Ovary (tissue), 10 donors: ENCODE measurements at places on chromosomes 4 and X. TPM values are rescaled to one million over a fixed set of nuclear protein-coding genes. Genes with fewer than 3 reads are reported as not detected.

SYP gene
- 1.9 TPM for polyA plus RNA-seq

IL21 gene
- not detected for polyA plus RNA-seq

GAGE12E gene
- not detected for polyA plus RNA-seq

VCX gene
- polyA plus RNA-seq: not detected

DNA sequence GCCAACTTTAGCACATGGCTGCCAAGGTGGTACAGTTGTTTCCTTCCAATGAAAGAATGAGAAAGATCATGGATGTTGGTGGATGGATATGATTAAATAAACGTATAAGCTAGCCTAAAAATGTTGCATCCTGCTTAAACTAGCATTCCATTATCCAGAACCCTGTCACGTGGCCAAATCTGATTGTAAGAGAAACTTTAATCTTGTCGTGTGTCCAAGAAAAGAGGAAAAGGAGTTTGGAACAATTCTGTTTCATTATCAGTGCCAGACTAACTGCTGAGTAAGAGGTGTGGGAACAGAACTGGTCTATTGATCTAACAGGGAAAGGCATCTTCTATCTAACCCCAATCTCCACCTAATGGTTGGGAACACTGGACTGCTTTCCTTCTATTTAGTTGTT lies 325.2 kb upstream of the BMP3 start:
- DNase-seq: no peak

GRCh38 chr4:1239950-1240307 lies 9.0 kb downstream of the CTBP1 start:
- no peak for DNase-seq

DNA sequence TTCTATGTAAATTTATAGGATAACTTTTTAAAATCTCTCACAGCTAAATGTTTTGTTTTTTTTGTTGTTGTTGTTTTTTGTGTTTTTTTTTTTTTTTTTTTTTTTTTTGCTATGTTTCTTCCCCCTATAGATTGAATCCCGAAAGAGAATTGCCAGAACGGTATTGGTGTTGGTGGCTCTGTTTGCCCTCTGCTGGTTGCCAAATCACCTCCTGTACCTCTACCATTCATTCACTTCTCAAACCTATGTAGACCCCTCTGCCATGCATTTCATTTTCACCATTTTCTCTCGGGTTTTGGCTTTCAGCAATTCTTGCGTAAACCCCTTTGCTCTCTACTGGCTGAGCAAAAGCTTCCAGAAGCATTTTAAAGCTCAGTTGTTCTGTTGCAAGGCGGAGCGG lies 4.1 kb downstream of the BRS3 start:
- no peak for DNase-seq

DNA sequence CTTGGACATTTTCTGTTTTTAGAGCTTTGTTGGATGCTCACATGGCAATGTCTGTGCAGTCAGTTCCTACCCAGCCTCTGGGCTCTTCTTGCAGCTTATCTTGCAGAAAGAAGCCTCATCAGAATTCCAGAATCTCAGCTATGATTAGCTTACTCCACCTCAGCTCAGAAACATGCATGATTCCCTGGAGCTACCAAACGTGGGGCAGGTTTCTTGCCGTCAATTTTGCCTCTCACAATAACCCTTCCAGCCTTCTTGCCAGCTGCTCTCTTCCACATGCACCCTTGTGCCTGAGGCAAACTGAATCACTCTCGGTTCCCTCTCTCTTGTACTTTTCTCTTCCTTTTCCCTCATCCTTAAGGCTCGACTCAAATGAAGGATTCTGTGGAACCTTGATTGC lies 141.4 kb downstream of the PTTG2 start:
- no peak for DNase-seq

GRCh38 chr4:138567696-138568095 lies 325.5 kb upstream of the SLC7A11 start:
- DNase-seq: no peak

DNA sequence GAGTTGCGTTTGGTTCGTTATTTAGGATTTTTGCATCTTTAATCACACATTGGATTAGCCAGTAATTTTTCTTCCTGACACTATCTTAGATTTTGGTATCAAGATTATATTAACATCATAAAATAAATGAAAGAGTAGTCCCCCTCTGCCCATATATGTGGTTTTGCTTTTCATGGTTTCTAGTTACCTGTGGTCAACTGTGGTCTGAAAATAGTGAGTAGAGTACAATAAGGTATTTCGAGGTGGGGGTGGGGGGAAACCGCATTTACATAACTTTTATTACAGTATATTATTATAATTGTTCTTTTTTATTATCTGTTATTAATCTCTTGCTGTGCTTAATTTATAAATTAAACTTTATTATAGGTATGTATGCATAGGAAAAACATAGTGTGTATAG lies 152.4 kb downstream of the STIM2 start:
- DNase-seq: no peak

DNA sequence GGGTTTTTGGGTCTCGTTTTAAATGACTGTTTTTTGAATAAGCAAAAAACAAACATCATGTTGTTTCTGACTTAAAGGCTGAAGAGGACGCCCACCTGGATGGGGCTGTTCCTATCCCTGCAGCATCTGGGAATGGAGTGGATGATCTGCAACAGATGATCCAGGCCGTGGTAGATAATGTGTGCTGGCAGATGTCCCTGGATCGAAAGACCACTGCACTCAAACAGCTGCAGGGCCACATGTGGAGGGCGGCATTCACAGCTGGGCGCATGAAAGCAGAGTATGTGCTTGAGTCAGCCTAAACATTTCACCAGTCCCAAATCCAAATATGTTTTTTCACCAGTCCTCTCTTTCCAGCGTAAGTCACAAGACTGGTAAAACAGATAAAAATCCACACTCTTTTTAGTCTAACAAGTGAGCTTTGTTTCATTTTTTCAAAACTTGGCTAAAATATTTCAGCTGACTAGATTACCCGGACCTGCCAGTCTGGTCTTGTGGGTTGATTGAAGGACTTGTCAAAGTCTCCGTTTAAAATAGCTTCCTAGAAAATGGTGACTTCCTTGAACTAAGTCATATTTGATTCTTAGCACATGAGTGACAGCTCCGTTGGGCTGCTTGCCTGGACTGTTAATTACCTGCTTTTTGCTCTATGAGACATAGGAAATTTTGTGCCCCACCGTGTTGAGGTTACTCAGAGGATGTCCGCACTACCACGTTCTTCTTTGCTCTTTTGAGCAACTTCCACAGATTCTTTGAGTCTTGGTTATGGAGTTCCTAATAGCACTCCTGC lies 20.8 kb downstream of the ENOPH1 start:
- DNase-seq: no peak

DNA sequence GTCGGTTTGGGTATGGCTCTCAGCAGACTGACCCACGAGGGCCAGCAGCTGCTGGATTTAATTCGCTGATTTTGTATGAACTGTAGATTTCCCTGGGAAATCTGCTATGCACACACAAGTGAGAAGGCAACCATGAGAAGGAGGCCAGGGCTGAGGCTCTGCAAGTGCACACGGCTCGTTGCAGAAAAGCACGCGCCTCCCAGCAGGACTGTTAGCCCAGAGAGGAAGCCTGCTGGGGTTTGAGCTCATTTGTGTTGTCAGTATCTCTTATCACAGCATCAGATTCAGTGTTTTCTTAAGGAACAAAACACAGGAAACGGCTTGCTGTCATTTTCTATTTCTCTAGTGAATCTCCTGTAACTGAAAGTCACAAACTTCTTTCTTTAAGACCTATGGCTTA lies 296.2 kb upstream of the FAT1 start:
- no peak for DNase-seq

DNA sequence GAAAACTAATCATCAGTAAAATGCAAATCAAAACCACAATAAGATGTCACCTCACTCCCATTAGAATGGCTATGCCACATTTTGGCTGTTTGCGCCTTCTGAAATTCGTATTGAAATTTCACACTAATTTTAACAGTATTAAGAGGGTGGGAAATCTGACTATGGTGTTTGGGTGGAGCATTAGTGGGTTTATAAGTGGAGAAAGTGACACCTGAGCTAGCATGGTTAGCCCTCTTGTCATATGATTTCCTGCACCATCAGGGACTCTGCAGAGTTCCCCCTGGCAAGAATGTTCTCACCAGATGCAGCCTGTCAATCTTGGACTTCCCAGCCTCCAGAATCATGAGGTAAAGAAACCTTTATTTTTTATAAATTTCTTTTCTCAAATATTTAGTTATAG lies 31.6 kb upstream of the BRWD3 start:
- no peak for DNase-seq

GRCh38 chrX:140723121-140723715 lies 13.7 kb downstream of the LINC00632 start:
- no peak for DNase-seq

GRCh38 chrX:9538544-9539045 lies 73.7 kb downstream of the TBL1X start:
- no peak for DNase-seq
